Stimulated activated CD4-positive, alpha-beta T cell treated with anti-CD3 and anti-CD28 coated beads, TNF-alpha, amount 100 ng/mL, for 1 hour (primary cell): ENCODE measurements at places on chromosomes 1 and 21.
A peak's percentile ranks its signal among the peaks of the same experiment; 100 is the strongest.

GRCh38 chr1:187854457-187854856 lies 1025.7 kb downstream of the PLA2G4A start:
- no peak for DNase-seq

GRCh38 chr1:206556750-206557635 lies 49.7 kb downstream of the RASSF5 start:
- peak; percentile 78 for DNase-seq

GRCh38 chr21:35363458-35363857 lies 314.4 kb upstream of the RUNX1 start:
- DNase-seq, result no peak

DNA sequence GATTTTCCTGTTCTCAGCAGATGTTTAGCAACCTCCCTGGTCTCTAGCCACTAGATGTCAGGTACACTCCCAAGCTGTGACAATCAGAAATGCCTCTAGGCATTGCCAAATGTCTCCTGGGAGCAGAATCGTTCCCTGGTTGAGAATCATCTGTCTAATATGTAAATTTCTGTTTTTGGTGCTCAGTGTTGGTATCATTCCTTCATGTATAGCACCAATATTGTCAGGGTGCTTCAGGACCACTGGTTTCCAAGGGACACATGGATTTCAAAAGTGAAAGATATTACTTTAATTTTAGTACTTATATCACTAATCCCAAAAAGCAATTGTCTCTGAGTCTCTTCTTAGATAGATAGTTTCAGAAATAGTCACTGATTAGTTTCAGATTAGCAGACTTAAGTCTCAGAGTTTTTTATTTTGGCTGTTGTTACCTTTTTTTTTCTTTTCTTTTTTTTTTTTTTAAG lies 160.1 kb downstream of the PTPRC start:
- no peak for DNase-seq

DNA sequence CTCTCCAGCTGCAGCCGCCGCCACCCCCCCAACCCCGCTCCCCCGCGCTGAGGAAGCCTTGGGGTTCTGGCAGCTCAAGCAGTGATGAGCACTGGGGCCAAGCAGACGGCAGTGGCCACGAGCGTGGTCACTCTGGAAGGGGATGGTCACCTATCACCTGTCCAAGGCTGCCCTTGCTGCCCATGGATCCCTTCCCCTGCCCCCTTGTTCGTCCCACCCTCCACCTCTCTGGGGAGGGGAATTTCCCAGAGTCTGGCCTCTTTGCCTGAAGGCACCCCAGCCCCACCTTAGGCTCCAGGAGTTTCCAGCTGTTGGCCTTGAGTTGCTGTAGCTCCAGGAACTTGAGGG lies 7.2 kb upstream of the SMIM12 start:
- no peak for DNase-seq

- no peak for DNase-seq
Measured at GRCh38 chr1:92211166-92211565, 6.5 kb upstream of the C1orf146 start.

- no peak for DNase-seq
Measured at GRCh38 chr1:218426343-218426657, 81.2 kb downstream of the TGFB2 start.

- no peak for DNase-seq
Measured at GRCh38 chr1:225626698-225627097, 26.2 kb downstream of the ENAH start.

DNA sequence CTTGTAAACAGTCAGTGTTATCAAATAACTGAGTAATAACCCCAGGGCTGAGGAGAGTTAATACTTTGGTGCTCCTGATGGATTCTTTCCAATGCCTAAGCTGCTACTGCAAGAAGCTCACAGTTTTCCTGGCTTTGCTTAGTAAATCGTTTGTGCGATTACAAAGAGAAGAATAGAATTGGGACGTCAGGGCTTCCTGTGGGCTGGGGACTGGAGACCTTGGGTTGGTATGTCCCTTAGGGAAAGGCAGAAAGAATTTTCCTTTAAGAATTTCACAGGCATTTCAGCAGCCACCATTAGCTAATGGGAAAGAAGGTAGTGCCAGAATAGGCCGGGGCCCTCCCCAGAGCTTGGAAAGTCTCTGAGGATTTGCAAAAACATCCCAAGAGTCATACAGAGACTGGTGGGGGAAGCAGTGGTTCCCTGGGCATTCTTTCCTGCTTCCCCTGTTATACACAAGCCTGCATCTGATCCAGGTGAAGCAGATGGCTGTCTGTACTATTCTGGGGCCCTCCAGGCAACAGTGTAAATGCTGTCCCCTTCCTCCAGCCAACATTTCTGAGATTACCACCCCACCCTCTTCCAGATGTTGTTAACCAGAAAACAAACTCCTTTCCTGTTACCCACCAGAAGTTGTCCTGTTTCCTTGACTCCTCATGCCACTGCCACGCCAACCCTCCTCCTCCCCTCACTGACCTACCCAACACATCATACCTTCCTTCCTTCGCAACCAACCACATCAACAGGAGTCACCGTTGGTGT lies 40.2 kb downstream of the PLXNA2 start:
- DNase-seq, result no peak

GRCh38 chr1:228095938-228096337 lies 7.2 kb downstream of the C1orf35 start:
- no peak for DNase-seq

GRCh38 chr1:18912550-18912949 lies 10.2 kb upstream of the ALDH4A1 start:
- no peak for DNase-seq

- no peak for DNase-seq
Measured at GRCh38 chr1:204130981-204131892, 20.6 kb downstream of the ETNK2 start.

GRCh38 chr1:226656601-226657277 lies 82.3 kb downstream of the ITPKB start:
- no peak for DNase-seq

DNA sequence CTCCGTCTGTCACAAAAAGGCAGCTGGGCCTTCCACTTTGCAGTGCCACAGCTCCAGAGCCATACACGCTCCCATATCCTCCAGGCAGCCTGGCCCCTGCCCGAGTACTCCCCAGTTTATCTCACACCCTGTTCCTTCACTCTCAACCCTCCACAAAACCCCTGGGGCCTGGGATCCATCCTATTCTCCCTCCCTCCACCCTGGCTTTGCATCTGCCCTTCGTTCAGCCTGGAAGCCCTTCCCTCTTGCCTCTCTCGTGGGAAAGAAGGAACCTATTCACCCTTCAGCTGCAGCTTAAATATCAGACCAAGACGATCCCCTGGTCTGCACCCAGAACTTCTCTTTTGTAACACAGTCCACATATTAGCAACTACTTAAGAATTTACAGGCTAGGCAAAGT lies 56.7 kb downstream of the CAMK2N1 start:
- DNase-seq, result no peak

- DNase-seq, result no peak
Measured at GRCh38 chr1:51907079-51907702, 28.7 kb upstream of the NRDC start.

GRCh38 chr1:7847599-7847998 lies 5.3 kb downstream of the UTS2 start:
- no peak for DNase-seq

GRCh38 chr1:176501599-176501998 lies 38.6 kb downstream of the PAPPA2 start:
- DNase-seq, result no peak

GRCh38 chr1:64242895-64243756 lies 39.7 kb downstream of the UBE2U start:
- DNase-seq, result no peak

DNA sequence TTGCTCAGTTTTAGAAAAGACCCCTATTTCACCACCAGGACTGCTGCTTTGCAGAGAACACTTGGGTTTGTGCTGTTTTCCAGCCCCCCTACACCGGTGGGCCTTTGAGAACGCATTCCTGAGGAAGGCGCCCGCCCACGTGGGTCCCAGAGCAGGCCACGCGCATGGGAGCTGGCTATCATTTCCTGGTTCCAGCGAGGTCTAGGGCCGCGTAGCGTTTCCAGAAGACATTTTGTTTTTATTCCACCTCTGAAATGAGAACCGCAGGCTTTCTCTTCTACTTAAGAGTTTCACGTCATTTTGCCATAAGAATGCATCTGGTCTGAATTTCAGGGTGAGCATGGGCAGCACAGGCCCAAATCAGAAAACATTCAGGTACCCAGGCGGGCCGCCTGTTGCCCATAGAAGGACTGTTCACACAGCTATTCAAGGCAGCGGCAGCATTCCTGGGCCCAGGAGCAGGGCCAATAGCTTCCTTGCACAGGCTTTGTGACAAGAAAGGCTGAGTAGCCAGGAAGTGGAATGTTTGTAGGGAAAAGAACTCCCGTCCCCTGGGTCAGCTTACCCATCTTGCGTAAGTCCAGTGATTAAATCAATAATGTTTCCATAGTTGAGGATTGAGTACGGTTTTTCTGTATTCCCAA lies 1.4 kb upstream of the KLHL21 start:
- DNase-seq, result no peak

DNA sequence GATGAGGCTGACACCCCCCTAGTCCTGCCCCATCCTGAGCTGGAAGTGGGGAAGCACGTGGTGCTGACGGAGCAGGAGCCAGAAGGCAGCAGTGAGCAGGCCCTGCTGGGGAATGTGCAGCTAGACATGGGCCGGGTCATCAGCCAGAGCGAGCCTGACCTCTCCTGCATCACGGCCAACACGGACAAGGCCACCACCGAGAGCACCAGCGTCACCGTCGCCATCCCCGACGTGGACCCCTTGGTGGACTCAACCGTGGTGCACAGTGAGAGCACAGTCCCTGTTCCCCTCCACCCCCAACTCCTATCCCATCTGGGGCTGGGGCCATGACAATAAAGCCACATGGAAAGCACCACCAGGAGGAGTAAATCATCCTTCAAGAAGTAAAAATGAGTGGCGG lies 250.2 kb downstream of the CACNA1E start:
- no peak for DNase-seq

DNA sequence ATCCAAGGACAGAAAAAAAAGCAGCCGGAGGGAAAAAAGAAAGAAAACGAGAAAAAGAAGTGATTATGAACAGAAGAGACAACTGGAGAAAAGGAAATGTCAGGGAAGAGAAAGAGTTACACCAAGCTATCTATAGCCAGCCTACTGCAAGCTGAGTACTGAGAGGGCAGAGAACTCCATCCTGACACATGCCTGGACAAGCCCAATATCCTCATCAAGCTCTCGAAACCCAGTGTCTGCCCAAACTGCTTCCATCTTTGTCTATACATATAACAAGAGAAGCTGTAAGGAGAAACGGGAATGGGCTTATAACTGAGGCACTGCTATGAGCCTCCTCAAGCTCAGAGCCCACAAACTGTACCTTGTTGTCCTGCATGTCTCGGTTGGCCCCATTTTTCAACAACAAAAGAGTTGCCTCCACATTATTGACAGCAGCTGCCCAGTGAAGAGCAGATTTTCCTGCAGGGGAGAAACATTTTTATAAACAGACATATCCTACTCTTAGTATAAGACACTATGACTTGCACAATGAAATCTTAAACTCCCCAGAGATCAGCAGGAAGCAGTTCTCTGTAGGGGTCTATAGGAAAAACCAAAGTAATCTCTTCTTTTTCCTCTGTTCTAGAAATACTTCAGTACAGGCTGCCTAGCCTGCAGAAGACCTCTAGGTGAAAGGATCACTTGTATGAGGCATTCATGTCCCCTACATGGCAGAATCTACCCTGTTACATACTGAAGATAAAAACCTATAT lies 21.2 kb upstream of the ADAM30 start:
- DNase-seq, result no peak
